ENCODE measurements at places on chromosomes 2 and 18.
A peak's percentile ranks its signal among the peaks of the same experiment; 100 is the strongest.

DNA sequence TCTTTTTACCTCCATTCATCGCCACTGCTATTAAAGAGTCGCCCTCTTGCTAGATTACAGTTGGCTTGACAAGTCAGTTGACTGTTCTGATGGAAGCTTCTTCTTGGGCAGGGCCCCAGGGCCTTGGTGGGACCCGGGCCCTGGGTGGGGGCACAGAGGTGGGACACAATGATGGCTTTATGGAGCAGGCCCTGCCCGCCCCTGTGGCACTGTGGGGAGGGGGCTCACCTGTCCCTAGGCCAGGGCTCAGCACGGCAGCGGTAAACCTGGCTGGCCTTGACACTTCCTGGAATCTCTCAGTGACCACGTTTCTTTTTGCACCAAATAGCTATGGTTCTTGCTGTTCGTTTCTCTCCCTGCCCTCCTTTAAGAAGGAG, 4.9 kb upstream of the HS6ST1 start:
- no peak for DNase-seq

GRCh38 chr18:77505499-77505898, 255.9 kb downstream of the GALR1 start:
- no peak for DNase-seq

- no peak for DNase-seq
Observed at GRCh38 chr2:124959581-124959980, 934.5 kb downstream of the CNTNAP5 start.

GRCh38 chr2:152456262-152456661, 121.3 kb downstream of the FMNL2 start:
- DNase-seq, result no peak

DNA sequence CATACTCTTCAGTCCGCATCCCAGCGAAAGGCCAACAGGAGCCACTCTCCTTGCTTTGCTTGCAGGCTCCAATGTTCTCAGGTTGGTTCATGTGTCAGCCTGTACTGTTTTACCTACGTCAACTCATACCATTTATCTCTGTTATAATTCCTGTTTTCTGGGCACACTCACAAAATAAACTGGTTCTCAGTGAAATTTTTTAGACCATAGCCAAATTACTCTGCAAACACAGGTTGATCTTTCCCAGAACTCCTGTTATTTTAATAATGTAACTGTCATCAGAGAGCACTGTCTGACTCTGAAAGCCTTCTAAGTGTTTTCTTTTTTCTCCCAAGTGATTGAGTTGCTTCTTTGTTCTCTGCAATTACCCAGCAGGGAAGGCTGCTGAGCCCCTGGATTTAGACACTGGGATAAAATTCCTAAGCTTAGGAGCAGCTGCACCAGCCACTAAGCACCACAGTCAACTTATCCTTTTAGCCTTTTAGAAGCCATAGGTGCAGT, 111.6 kb upstream of the PIEZO2 start:
- DNase-seq, result no peak

GRCh38 chr2:207226671-207227061, 60.9 kb upstream of the KLF7 start:
- no peak for DNase-seq

GRCh38 chr2:173451941-173452340, 97.3 kb downstream of the CDCA7 start:
- no peak for DNase-seq

DNA sequence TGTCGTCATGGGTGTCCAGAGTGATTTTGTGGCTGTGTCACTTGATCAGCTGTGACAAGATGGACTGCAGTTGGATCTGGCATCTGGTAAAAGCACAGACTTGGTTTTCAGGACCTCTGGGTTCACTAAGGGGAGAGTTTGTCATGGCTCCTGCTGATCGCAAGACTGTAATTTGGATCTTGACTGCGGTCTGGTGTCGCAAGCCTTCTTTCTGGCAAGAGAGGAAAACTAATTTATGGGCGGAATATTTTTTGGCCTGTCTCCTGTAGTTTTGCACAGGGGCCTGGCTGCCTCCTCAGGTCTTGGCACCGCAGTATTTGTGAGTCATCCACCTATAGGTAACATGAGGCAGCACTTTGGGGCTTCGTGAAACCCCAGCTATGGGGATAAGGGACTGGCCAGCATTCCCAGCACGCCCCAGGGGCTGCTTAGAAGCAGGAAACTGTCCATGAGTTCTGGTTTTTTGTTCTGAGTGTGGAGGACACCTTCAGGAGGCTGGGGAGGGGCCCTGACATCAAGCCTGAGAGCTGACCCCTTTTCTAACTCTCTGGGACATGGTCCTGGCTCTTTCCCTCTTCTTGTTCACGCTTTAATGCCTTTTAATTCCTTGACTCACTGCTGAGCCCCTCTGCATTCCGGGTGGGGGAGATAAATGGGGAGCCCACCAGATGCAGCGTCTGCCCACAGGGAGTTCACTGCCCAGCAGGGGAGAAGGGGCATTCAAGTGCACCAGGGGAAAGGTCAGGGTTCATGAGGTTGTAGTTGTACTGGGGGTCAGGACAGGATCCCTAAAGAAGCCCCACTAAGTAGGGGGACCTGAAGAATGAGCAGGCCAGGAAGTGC, 12.2 kb downstream of the SH3BP4 start:
- DNase-seq, result no peak

- DNase-seq, result no peak
Observed at GRCh38 chr18:11040359-11040758, 109.0 kb downstream of the PIEZO2 start.

- no peak for DNase-seq
Observed at GRCh38 chr2:20150806-20151571, 73.9 kb downstream of the SDC1 start.

DNA sequence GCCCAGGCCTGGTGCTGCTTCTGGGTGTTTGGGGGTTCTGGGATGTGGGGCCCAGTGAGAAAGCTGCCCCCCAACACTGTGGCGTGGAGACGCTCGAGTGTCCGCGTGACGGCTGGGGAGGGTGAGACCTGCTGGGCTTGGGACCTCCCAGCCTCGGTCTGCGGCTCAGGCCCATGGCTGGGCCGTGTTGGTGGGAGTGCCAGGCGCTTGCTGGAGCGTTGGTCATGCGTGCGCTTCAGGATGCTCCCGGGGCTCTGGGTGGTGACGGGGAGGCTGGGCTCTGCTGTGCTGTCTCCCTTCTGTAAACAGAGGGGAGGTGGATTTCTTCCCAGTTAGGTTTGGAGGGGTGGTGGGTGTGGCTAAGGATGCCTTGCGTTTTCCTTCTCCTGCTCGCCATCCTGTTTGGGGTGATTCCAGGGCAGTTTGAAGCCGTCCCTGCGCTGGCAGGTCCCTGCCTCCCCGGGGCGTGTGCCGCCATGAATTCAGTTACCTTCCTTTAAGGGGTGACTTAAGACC, 606 bp downstream of the GAL3ST2 start:
- no peak for DNase-seq

- no peak for DNase-seq
Observed at GRCh38 chr2:46471697-46472096, 7.7 kb upstream of the TMEM247 start.

DNA sequence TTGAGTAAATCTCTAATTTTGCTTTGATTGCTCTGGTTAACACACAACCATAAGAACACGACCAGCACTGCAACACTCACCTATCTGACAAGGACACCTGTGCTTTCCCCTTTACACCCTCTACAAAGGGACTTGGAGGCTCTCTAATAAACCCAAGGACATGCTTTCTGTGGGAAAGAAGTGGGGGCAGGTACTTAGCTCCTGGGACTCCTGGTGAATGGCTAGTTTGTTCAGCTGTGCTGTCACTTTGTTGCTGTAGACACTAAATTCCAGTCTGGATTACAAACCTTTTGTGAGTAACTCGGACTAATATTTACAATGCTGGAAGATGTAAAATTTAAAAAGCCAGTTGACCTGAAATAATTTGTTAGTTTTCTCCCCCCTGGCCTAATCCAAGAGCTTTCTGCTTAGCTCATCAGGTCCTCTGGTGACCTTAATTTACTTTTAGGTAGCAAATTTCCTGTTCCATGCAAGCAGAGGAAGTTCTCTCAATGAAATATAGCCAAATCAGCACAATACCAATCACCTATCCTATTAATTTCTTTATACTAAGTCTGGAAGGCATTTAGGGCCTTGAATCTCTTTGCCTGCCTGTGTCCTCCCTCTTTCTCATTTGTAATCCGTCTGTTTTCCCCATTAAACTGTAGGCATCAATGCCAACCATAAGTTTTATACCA, 67.5 kb downstream of the PLCL1 start:
- DNase-seq, result no peak

DNA sequence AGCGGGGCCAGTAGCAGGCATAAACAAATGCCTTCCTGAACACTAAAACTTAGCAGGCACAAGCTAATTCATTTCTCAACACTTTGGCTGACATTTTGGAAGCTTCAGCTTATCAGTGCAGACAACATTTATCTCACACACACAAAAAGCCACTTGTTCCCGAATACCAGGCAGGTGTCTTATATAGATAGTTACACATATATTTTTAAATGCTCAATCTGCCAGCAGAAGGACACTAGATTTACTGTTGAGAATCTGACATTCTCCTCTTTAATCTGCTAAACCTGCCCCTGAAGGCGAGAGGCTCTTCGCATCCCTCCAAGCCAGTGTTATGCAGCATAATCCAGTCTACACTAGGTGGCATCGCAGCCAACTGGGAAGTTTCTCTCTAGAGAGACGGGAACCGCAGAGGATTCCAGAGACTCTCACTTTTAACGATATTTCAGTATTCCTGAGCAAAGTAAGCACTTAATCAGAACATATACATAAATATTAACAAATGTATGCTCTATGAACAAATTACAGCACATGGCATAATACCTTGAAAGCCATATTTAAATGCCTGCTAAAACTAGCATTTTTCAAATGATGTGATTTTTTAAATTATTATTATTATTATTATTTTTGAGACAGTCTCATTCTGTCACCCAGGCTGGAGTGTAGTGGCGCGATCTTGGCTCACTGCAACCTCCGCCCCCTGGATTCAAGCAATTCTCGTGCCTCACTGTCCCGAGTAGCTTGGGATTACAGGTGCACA, 90.2 kb upstream of the SCG2 start:
- DNase-seq, result peak; percentile 41

DNA sequence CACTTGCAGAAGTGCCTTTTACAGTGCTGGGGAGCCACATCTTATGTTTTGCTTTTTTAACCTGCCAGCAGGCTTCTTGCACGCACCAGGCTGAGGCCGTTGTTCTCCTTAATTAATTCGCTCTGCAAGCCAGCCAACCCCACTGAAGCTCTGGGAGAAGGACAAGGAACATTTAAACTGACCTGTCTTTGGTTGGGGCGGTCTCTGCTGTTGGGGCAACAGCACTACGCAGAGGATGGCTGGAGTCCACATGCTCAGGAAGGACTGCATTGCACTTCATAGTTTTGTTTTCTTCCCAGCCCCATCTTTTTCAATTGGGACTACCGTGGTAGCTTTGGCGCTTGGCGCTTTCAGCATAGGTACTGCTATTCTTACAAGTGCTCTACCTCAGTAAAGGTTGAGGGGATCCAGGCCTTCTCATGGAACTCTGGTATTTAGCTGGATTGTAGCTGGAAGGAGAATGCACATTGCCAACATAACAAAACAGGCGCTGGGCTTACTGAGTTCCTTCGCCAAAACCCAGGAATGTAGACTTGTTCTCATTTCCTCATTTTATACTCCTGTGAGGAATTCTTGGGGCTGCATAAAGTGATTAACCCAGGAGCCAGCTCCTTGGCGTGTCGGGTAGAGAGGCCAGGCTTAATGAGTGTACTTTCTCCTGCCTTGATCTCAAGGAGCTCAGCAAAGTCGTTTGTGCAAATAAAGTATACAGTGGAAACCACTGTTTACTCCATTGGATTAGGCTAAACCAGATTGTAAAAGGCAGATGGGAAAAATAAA, 146.2 kb downstream of the PRKCE start:
- DNase-seq, result no peak

DNA sequence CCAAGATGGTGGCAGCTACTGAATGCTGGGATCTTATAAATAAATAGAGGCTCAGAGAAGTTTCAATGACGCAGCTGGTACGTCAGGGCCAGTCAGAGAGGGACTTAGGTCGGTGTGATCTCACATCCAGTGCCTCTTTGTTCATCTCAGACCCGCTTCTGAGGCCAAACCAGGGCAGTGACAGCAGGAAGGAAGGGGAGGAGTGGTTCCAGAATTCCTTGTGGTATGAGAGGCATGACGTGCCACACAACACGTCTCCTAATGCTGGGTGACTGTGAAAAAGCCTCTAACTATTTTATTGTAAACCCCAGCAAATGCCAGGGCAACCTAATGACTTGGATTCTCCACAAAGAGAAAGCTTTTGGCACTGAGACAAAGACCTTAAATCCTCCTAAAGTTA, 423.3 kb downstream of the LPIN1 start:
- DNase-seq, result no peak

DNA sequence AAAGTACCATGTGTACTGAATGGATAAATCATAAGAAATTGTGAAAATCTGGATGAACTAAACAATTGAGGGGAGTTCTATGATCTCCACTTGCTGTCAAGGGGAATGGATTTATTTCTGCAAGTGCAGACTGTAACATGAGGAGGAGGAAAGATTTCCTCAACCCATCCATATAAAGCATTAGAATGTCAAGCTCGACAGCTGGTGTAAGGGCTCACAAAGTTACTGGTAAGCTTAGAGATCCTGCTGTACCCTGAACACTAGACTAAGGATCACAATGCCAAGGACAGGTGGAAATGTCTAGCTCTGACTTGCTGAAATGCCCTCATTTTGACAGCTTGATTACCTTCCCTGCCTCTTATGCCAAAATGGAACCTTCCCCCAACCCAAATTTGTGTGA, 125.3 kb downstream of the TCF4 start:
- no peak for DNase-seq
